ENCODE measurements at places on chromosomes 2 and 18. TPM values are rescaled to one million over a fixed set of nuclear protein-coding genes. Genes with fewer than 3 reads are reported as not detected.

Gene LINC00305
- not detected for polyA plus RNA-seq

Gene FAM237A
- polyA plus RNA-seq: not detected

Gene UCN
- 1.9 TPM for polyA plus RNA-seq

Gene C2orf72
- 0.23 TPM for polyA plus RNA-seq

Gene CFAP221
- polyA plus RNA-seq: 0.53 TPM

Gene CACNB4
- 3.9 TPM for polyA plus RNA-seq

Gene DPP4
- polyA plus RNA-seq: 8.5 TPM

Gene TNFRSF11A
- 2.8 TPM for polyA plus RNA-seq

Gene SIX3
- not detected for polyA plus RNA-seq

Gene ALPG
- polyA plus RNA-seq: not detected

Gene NEB
- polyA plus RNA-seq: 1,544 TPM

Gene ACTR1B
- polyA plus RNA-seq: 51.7 TPM

Gene SLC9A4
- not detected for polyA plus RNA-seq

Gene MC2R
- 0.09 TPM for polyA plus RNA-seq

Gene LONRF2
- 1.5 TPM for polyA plus RNA-seq

Gene PSTPIP2
- polyA plus RNA-seq: 2.4 TPM

Gene CCDC150
- 5.9 TPM for polyA plus RNA-seq

Gene MATN3
- polyA plus RNA-seq: 1.6 TPM

Gene TMEM182
- polyA plus RNA-seq: 176 TPM

Gene PSME4
- 38.3 TPM for polyA plus RNA-seq

Gene EMILIN1
- polyA plus RNA-seq: 61.4 TPM

Gene CHRND
- polyA plus RNA-seq: 180 TPM

Gene CHMP3
- 141 TPM for polyA plus RNA-seq

Gene CHST9
- 0.23 TPM for polyA plus RNA-seq

Gene SFXN5
- polyA plus RNA-seq: 6.8 TPM

Gene RAMP1
- 54.1 TPM for polyA plus RNA-seq

Gene CNDP1
- 0.13 TPM for polyA plus RNA-seq

Gene COL4A4
- 0.09 TPM for polyA plus RNA-seq

Gene LRRC30
- polyA plus RNA-seq: 4.2 TPM

Gene ERFE
- polyA plus RNA-seq: 11.2 TPM

Gene PDCD1
- polyA plus RNA-seq: 0.13 TPM

Gene PAX8
- polyA plus RNA-seq: 1.9 TPM

Gene ARHGAP28
- polyA plus RNA-seq: 22.5 TPM

Gene KCNJ13
- polyA plus RNA-seq: 0.33 TPM

Gene REG3G
- not detected for polyA plus RNA-seq

Gene PAIP2B
- polyA plus RNA-seq: 5.1 TPM

Gene SERPINB7
- not detected for polyA plus RNA-seq

Gene DDX1
- polyA plus RNA-seq: 91.8 TPM

Gene PTPN18
- 19.9 TPM for polyA plus RNA-seq

Gene DES
- 5,672 TPM for polyA plus RNA-seq

Gene GALNT3
- polyA plus RNA-seq: 0.97 TPM

Gene RAD51AP2
- 0.11 TPM for polyA plus RNA-seq
